Spinal cord (tissue), 10 donors: ENCODE measurements at places on chromosomes 5 and 9.

GRCh38 chr5:180093651-180094382 is 22.3 kb upstream of the RNF130 start:
- no peak for DNase-seq

GRCh38 chr5:146208916-146209522 is 5.6 kb downstream of the RBM27 start:
- no peak for DNase-seq

DNA sequence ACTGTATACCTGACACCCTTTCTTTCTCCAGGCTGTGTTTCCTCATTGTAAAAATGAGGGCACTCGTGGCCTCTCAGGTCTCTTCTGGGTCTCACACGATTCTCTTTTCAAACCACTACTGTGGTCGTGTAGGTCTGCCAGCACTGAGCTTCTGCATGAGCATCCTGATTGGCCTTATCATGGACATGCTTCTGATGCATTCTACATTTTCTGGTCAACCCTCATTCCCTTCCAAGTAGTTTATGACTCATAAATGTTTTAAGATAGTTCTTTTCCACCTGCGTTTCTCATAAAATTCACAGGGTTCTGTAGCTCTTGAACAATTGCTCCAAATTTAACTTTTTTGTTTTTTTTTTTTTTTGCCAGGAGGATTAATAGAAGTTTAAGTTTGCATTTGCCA is 294.8 kb downstream of the KCTD16 start:
- no peak for DNase-seq

DNA sequence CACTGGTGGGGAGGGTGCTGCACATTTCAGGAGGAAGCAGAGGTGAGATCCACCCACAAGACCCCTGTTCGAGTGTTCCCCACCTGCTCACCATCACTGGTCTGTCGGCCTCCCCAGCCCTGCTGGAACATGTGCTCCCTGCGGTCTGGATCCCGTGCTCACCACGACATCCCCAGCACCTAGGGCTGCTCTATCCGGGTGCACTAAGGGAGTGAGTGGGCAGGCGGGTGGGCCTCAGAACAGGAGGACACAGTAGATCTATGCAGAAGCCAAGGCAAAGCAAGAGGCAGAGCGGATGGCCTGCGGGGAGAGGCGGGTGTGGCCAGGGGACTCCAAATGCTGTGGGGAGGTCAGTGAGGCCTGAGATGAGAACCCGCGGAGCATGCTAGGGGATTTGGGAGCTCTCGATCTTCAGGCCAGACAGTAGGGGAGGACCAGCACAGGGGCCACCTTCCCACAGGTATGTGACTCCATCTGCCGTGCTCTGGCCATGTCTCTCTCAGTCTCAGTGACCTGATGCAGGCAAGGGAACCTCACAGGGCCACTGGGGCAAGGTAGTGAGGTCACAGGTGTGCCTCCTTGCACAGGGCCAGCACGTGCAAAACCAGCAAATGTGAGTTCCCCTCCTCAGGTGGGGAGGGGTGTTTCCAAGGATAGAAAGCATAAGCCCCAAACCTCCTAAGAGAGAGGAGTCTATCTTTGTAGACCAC is 134.2 kb downstream of the ZNF354C start:
- no peak for DNase-seq

- no peak for DNase-seq
Observed at GRCh38 chr9:99491408-99492158, 269.5 kb downstream of the SEC61B start.

DNA sequence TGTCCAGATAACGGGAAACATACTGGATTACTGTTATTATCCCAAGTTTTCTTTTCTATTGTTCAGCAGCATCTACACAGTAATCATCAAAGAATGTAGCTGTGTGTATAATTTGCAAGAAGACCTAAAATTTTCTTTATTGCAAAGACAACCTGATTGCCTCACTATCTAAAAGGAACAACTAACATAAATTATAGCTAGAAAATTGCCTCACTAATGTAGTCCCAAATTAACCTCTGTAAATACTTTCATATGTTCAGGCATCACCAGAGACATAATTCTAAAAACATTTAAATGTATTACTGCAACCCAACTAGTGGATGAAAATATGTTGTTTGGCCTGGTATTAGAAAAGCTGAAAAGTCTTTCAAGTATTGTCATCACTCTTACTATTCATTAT is 275.4 kb downstream of the CDH12 start:
- DNase-seq: no peak

GRCh38 chr5:112934366-112934663 is 12.3 kb upstream of the REEP5 start:
- no peak for DNase-seq

GRCh38 chr5:169767938-169768337 is 130.9 kb downstream of the DOCK2 start:
- DNase-seq: no peak

DNA sequence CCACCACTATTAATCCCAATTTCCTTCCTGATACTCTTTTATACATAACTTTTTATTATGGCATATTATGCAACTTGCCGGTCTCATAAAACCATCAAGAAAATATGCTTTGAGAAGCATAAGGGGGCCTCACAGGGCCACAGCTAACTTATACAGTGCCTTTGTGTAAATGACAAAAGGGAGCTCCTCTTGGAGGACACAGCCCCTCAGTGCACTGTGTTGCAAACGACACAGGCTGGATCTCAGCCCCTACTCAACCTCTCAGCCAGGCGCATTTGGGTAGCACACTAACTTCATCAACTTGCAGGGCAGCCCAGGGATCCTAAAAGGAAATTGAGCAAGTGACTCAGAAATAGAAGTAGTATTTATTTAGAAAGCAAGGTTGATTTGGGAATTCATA is 35.4 kb downstream of the RIGI start:
- no peak for DNase-seq

DNA sequence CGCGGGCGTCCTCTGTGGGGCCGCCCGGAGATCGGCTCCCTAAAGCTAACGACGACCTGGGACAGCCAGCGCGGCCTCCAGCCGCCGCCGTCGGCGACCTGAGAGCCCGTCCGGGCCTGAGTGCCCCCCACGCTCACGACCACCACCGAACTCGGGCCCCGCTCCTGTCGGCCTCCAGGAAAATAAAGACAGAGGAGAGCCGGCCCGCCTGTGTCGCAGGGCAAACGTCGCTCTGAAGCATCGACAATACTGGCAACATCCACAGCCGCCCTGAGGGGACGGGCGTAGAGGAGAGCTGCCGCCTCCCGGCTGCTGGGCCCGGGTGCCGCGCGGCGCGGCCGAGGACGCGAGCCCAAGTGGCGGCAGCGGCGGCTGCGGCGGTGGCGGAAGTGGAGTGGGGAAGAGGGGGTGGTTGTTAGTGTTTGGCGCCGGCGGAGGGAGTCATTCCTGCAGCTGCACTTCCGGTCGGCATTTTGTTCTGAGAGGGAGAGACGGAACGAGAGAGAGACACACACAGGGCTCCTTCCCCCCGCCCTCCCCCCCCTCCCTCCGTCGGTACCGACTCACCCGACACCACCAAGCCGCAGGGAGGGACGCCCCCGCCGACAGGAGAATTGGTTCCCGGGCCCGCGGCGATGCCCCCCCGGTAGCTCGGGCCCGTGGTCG is at the start of gene NIPBL:
Gene NIPBL, plus strand, starts transcription at position 471 of the 666 bp plus-strand sequence. CDS start 76,928 bp downstream, outside the sequence.
- DNase-seq: peak; percentile 88

GRCh38 chr9:136328011-136328621 is 777 bp downstream of the GPSM1 start:
- DNase-seq: peak; percentile 19

DNA sequence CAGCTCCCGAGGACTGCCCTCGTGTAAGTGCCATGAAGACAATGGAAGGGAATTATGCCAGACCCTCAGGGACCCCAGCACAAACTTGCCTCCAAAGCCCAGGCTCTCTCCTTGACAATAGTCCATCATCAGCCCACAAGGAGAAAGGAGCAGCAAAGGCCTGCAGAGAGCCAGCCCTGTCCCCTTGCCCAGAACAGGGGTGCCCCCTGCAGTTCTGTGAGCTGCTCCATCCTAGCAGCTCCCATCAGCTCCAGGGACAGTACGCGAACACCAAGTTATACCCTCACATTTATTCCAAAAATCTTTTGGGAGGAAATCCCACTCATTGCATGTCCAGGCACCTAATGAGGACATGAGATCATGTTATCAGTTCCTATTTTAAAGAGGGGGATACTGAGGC is 11.1 kb downstream of the BARX1 start:
- no peak for DNase-seq

- DNase-seq: no peak
Observed at GRCh38 chr9:68585034-68585761, 44.5 kb upstream of the TMEM252 start.

- no peak for DNase-seq
Observed at GRCh38 chr5:161382685-161383084, 163.8 kb downstream of the GABRB2 start.

DNA sequence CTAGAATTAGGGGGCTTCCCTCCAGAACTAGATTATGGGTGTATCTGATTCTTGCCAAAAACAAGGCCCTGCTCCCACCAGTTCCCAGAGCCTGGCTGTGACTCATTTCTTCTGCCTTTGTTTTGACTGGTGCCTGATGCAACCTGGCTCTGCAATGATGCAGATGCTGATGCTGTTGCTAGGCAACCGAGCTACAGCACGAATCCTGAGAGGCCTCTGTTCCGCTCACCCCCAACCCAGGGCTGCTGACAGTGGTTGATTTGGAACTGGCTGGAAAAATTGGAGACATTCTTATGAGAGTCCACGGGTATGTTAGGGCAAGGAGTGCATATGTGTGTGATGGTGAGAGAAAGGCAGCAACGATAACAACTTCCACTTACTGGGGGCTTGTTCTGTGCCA is 100.3 kb downstream of the NSG2 start:
- DNase-seq: peak; percentile 97

- no peak for DNase-seq
Observed at GRCh38 chr5:159448-160172, 31.7 kb upstream of the LRRC14B start.

- no peak for DNase-seq
Observed at GRCh38 chr9:113998525-113999255, 79.4 kb downstream of the AMBP start.

GRCh38 chr9:13480693-13481092 is 201.2 kb upstream of the MPDZ start:
- peak; percentile 45 for DNase-seq

GRCh38 chr5:126395198-126395597 is 28.0 kb upstream of the GRAMD2B start:
- DNase-seq: no peak

DNA sequence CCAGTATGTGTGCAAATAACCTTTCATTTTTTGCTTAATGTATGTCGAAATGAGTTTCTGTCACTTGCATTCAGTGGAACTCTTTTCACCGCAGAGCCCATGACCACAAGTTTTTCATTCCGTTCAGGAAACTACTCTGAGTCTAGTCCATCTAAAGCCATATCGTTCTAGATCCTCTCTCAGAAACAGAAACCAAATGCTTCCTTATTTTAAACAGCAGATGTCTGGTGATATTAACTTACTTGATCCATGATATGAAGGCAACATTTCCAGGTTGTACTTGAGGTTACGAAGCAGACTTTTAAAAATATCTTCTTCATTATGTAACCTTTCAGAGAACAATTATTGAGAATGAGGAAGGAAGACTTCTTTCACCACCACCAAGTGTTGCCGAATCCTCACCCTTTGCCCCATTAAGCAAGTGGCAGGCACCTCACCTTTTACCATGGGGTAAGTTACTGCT is 72.4 kb upstream of the GNAQ start:
- no peak for DNase-seq

DNA sequence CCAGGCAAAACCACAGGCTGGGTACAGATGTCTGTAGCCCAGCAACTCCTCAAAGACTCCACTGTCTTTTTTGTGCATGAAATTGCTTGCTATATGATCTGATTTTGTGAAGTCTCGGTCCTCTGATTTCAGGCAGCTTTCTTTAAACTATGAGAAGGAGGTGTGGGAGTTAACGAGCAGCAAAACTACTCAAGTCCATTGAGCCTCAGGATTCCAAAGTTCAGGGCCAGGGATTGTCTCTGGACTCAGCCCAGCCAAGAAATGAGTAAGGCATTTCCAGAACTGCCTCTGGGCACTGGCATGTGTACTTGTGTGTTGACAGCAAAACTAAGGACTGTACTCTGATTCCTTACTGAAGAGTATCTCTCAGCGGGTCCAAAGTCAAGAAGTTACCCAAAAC is 53.4 kb upstream of the GLIS3 start:
- no peak for DNase-seq

GRCh38 chr5:69131304-69131703 is 35.6 kb upstream of the CCNB1 start:
- DNase-seq: no peak

- DNase-seq: no peak
Observed at GRCh38 chr5:115941051-115941675, 21.1 kb upstream of the LVRN start.

DNA sequence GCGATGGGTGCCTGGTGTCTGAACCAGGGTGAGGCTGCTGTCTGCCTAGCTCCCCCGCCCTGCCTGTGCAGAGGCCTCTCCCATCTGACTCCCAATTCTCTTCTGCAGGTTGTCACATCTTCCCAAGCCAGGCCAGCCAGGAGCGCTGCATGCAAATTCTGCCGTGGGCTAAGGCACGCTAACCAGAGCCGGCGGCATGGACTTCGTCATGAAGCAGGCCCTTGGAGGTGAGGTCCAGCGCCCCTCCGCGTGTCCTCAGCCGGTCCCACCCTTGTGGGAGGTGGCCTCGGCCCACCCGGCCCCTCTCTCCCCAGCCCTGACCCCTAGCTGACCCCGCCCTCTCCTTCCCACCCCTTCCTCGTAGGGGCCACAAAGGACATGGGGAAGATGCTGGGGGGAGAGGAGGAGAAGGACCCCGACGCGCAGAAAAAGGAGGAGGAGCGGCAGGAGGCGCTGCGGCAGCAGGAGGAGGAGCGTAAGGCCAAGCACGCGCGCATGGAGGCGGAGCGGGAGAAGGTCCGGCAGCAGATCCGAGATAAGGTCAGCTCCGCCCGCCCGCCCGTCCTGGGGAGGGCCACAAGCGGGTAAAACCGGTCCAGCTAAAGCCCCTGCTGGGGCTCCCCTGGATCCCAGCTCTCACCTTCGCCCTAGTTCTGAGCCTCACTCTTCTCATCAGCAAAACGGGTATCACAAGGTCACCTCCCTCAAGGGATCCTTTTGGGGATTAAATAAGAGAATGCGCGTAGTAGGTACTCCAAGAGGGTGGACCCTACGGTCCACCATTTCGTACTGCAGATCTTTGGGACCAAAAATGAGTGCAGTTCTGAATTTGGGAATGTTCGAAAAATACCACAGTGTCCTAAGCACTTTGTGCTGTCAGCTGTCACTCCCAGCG is 7.4 kb downstream of the CPLX2 start:
- no peak for DNase-seq

- DNase-seq: no peak
Observed at GRCh38 chr9:80866121-80866520, 823.2 kb downstream of the TLE1 start.

GRCh38 chr9:136613824-136614371 is 48.8 kb upstream of the EGFL7 start:
- DNase-seq: no peak
